Activated CD4-positive, alpha-beta T cell treated with anti-CD3 and anti-CD28 coated beads, Interleukin-2, amount 10 ng/mL, durations not matched to agents 24 days and 14 days (primary cell): ENCODE measurements at places on chromosomes 6 and 20. TPM values are rescaled to one million over a fixed set of nuclear protein-coding genes. Genes with fewer than 3 reads are reported as not detected.

GRCh38 chr20:2311329-2311728 lies 15.5 kb downstream of the TGM3 start:
- DNase-seq, result no peak
- no peak overlapping the region for H3K4me3 ChIP-seq
- H3K27ac ChIP-seq, result no peak overlapping the region
- no peaks in the 10 kb centered on the region for H3K4me1 ChIP-seq

DNA sequence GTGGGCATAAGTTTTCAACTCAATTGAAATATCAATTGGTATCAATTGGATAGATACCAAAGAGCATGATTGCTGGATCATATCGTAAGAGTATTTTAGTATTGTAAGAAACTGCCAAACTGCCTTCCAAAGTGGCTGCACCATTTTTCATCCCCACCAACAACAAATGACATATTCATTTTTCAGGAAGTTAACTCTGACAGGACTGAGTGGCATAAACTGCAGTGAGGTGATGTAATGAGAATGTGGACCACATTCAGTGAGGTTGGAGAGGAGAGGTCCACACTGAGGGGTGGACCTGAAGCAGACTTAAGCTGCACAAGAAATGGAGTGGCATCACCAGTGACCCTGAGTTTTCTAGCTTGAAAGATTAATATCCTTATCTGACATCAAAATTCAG lies 11.6 kb upstream of the CALHM6 start:
- no peak overlapping the region for H3K4me3 ChIP-seq
- H3K4me1 ChIP-seq, result peaks cover 34% of the 10 kb centered on the region
- no peak overlapping the region for H3K27ac ChIP-seq
- peaks cover 7% of the 10 kb centered on the region for H3K36me3 ChIP-seq

GRCh38 chr20:47676219-47676721 lies 109.0 kb downstream of the SULF2 start:
- no peaks in the 10 kb centered on the region for H3K36me3 ChIP-seq
- H3K4me1 ChIP-seq, result no peaks in the 10 kb centered on the region
- no peak for DNase-seq
- no peak overlapping the region for H3K27ac ChIP-seq
- H3K27me3 ChIP-seq, result no peaks in the 10 kb centered on the region

DNA sequence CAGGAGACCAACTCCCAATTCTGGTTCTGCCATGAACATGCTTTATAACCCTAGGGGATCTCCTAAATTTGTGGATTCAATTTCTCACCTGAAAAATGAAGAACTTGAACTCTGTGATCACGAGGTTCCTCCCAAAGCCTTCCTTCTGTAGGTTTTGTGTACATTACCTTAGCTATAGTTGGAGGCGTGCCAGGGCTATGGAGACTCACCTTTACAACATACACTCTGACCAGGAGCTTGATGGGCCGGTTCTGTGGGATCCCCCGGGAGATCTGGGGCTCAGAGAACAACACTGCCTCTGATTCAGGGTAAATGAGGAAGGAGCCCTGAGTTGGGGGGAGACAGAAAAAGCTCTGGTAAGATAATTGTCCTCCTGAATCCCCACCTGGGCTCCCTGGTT lies 34.1 kb downstream of the ERGIC3 start:
- no peak overlapping the region for H3K4me3 ChIP-seq
- no peak for DNase-seq
- no peaks in the 10 kb centered on the region for H3K36me3 ChIP-seq
- H3K4me1 ChIP-seq, result no peaks in the 10 kb centered on the region
- H3K27me3 ChIP-seq, result peaks cover 7% of the 10 kb centered on the region

DNA sequence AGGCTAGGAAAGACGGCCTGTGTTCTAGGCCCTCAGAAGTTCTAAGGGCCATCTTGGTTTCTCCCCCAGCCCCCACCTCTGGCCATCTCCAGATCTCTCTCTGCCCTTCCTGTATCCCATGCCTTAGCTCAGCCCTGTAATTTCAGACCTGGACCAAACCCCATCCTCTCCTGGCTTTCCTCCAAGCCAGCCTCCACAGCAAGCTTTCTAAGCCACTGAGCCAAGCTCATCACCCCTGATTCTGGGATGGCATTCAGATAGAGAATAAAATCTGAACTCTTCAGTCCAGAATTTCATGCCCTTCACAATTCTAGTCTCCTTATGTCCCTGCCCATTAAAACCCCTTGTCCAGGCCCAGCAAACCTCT lies 18.9 kb upstream of the CCM2L start:
- no peaks in the 10 kb centered on the region for H3K4me1 ChIP-seq
- no peak overlapping the region for H3K27ac ChIP-seq
- H3K4me3 ChIP-seq, result no peak overlapping the region
- no peaks in the 10 kb centered on the region for H3K36me3 ChIP-seq
- H3K27me3 ChIP-seq, result peaks cover 34% of the 10 kb centered on the region
- no peak for DNase-seq

- peaks cover 48% of the 10 kb centered on the region for H3K36me3 ChIP-seq
- peak overlapping the region; percentile 41 for H3K27ac ChIP-seq
- H3K4me3 ChIP-seq, result no peak overlapping the region
- DNase-seq, result no peak
Observed at GRCh38 chr20:53565254-53565653, 28.4 kb downstream of the ZNF217 start.

DNA sequence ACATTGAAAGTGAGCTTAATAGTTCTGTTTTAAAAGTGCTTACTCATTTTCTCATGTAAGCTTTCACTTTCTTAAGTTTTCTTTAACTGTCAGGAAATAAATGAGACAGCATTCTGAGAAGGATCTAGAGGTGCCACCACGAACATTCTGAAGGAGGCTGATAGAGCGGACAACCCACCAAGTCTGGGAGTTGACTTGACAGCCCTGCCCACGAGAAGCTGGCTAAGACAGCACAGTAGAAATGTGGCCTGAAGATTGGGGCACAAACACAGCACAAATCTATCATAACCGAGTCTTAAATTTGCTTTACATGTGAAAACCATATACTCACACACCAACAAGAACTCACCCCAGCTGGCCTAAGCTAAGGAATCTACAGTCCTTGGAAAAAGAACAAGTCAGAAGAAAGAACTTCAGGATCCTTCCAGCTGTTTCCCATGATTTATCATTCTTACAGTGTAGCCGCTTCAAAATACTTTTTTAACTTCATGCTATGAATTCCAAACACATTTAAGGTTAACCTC lies 144.2 kb upstream of the TNFAIP3 start:
- peak; percentile 80 for DNase-seq
- H3K4me3 ChIP-seq, result peak overlapping the region; percentile 13
- H3K4me1 ChIP-seq, result peaks cover 26% of the 10 kb centered on the region
- H3K27ac ChIP-seq, result peak overlapping the region; percentile 76
- peaks cover 2% of the 10 kb centered on the region for H3K36me3 ChIP-seq

DNA sequence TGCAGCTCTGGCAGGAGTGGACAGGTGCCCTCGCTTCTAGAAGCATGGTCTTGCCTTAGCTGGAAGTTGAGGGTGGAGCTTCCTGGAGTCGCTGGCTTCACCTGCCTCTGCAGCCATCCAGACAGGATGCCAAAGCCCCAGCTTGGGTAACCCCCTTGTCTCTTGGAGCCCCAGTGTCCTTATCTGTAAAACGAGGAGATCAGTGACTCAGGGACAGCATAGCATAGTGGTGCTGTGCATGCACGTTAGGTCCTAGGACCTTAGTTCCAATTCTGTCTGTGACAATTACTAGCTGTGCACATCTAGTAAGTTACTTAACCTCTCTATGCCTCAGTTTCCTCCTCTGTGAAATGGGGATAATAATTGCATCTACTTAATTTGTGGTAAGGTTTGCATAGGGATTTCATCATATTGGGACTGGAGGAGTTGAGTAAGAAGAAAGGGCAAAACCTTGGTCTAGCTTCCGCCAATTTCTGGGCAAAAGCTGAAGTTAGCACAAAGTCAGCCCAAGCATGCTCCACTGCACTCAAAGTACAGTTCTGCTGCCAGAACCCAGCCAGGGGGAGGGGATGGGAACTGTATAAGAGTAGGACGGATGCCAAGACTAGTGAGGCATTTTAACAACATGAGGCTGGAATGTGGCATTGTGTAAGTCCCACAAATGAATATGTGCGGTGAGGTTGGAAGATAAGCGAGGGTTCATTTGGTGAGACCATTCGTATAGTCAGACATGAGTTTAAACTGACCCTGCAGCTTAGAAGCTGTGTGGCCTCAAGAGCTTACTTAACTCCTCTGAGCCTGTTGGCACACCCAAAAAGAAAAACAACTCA lies 24.5 kb downstream of the TOX2 start:
- peaks cover 55% of the 10 kb centered on the region for H3K4me1 ChIP-seq
- H3K4me3 ChIP-seq, result no peak overlapping the region
- H3K27me3 ChIP-seq, result peaks cover 20% of the 10 kb centered on the region
- H3K27ac ChIP-seq, result no peak overlapping the region

The PHACTR3 gene
- not detected in 2 replicates for total RNA-seq

The ZNF512B gene
- total RNA-seq, result 26.0 and 26.9 TPM in 2 replicates

The ZNF334 gene
- 1.6 and 2.0 TPM in 2 replicates for total RNA-seq

The MYMX gene
- not detected in 2 replicates for total RNA-seq

The OR2H1 gene
- total RNA-seq, result not detected in 2 replicates
